ENCODE measurements at places on chromosomes 1 and 21. TPM values are rescaled to one million over a fixed set of nuclear protein-coding genes. Genes with fewer than 3 reads are reported as not detected.

Gene OR2T34
- total RNA-seq = not detected

Gene FLG2
- total RNA-seq = not detected

Gene UBE2U
- total RNA-seq = not detected

Gene ARL8A
- 95.1 TPM for total RNA-seq

Gene CELA2A
- total RNA-seq = not detected

Gene CACNA1E
- not detected for total RNA-seq

Gene TRIM45
- total RNA-seq = 6.0 TPM

Gene STYXL2
- 10.5 TPM for total RNA-seq

Gene CFHR3
- total RNA-seq = not detected

Gene TNNI3K
- total RNA-seq = not detected

Gene KLF17
- 0.18 TPM for total RNA-seq

Gene SPRR2B
- not detected for total RNA-seq

Gene ATP1A4
- total RNA-seq = not detected

DNA sequence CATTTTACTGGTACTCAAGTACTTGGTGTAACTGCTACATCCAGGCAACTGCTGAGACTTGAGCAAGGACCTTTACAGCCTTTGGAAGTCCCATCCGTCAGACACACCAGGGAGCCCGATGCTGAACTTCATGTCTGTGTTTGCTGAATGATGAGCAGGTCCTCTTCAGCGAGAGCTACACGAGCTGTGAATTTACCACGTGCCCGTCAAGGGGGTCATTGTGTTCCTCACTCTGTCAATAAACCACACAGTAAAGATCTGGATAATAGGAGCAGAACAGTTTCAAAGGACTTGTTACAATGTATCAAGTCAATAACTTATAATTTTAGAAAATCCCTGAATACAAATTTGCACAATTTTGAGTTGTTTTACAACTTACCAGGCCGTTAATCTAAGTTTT lies 427.2 kb downstream of the KIF26B start:
- DNase-seq = no peak

GRCh38 chr1:37606481-37607263 lies 10.9 kb upstream of the GNL2 start:
- DNase-seq = no peak

GRCh38 chr1:185467122-185467521 lies 150.1 kb upstream of the IVNS1ABP start:
- DNase-seq = no peak

DNA sequence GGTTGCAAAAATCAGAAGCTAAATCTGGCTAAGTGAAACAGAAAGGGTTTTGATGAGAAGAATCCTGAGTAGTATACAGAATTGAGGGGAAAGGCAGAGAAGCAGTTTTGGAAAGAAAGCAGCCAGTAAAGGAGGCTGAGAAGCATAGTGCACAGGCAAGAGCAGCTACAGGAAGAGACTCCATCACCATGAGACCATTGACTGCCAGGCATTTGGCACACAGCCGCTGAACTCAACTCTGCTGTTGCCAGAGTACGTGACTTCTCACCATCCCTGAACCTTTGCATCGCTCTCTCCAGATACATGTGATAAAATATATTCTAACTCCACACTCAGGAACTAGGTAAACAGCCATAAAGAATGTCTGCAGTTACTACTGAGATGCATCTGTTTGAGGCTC lies 128.3 kb upstream of the C1orf21 start:
- DNase-seq = no peak

DNA sequence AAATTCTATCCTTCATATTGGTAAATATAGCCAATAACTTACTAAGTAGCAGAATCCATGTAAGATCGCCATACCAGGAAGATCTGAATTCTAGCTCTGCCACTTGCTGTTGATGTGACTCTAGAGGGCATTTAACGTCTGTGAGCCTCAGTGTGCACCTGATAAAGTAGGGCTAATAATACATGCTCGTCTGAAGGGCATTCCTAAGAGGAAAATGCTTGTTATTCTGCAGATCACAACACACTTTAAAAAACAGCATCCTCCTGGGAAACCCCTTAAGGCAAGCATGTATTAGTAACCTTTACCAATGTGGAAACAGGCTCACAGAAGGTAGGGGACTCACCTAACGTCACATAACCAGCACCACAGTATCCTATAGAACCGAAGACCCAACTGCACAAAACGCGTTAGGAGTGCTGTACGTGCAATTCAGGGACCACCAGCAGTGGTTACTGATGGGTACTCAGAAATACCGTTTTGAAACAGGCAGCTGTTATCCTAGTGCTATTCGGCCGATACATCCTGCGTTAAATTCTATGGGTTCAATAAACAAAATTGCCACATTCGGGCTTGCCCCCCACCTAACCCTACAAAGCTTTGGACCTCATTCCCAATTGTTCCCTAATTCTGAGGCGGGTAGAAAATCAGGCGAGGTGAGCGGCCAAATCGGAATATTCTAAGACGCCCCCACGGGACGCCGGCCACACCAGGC lies 758 bp downstream of the DEPDC1 start:
- DNase-seq = no peak

DNA sequence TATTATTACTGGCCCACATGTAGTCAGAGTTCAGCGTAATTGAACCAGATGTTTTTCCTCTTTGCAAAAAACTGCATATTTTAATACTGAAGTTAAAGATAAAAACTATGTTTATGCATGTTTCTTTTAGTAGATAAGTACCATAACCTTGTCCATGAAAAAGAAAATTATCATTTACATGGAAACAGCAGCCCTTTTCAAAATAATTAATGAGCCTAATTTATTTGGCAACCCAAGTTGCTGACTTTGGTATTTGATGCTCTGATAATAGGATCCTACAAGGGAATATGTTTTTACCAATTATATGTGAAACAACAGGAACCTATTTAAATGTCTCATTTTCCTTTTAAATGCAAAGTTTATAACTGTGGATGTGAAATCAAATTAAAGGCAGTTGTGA lies 281.3 kb upstream of the C1orf105 start:
- no peak for DNase-seq

GRCh38 chr1:221089273-221089672 lies 210.0 kb downstream of the HLX start:
- DNase-seq = no peak

- DNase-seq = no peak
Measured at GRCh38 chr1:197911857-197912696, 5.1 kb upstream of the LHX9 start.

GRCh38 chr1:154780541-154780940 lies 89.5 kb downstream of the KCNN3 start:
- no peak for DNase-seq

GRCh38 chr1:70667494-70668170 lies 256.6 kb downstream of the CTH start:
- DNase-seq = no peak

GRCh38 chr1:48472638-48473037 lies 634 bp upstream of the SPATA6 start:
- DNase-seq = no peak

- DNase-seq = no peak
Measured at GRCh38 chr1:175494011-175494554, 249.3 kb downstream of the TNR start.

- DNase-seq = no peak
Measured at GRCh38 chr1:214476229-214476985, 75.0 kb downstream of the PTPN14 start.

DNA sequence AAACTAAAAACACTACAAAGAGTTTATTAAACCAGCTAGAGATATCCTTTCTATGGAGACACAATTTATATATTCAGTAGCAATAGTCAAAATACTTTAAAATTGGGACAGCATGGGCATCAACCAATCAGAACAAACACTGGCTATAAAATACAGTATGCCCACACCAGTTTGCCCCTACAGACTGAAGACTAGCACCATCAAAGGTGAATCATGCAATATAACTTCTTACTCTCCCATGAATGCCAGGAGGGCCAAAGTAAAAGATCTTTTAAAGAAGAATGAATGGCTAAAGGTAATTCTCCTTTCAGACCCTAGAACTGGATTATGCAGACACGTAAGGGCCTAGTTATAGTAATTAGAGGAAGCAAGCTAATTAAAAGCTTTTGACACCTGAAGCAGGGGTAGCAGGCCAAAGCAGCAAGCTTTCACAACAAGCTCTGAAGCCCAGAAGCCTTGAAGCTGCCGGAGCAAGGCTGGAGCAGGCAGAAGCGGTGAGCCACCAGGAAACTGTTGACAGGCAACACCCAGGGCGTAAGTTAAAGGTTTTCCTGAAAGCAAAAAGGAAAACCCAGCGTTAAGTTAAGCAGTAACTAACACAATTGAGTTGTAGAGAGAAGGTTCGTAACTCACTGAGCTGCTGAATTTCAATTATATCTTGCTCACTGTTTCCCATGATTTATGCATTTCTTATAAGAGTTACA lies 99.3 kb downstream of the CDC42BPA start:
- no peak for DNase-seq

DNA sequence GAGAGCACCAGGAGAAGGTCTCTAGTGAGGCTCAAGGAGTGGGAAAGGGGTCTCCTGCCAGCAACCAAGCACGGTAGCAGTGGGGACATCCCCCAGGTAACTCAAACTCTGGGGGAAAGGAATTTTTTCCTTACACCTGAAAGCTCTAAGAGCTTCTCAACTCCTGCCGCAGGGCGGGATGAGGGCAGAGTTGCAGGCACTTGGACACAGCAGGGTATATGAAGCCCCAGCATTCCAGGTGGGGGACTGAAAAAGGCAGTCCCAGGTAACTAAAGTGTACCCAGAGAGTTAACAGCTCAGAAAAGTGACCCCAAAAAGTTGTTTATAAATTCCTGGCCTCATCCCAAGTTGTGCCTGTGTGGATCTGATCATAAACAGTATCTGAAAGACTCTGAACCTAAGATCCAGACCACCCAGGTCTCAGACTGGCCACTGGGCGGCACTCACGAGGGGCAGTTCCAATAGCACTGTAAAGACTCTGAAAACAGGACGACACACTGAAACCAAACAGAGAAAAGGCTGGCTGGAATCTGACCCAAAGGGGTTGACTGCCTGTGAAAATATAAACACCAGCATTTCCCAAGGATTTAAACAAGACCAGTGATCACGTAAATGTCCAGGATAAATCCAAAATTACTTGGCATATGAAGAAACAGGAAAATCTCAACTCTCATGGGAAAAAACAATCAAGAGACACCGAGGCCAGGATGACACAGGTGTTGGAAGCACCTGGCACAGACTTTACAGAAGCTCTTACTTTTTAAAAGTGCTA lies 47.5 kb downstream of the HSF2BP start:
- no peak for DNase-seq

DNA sequence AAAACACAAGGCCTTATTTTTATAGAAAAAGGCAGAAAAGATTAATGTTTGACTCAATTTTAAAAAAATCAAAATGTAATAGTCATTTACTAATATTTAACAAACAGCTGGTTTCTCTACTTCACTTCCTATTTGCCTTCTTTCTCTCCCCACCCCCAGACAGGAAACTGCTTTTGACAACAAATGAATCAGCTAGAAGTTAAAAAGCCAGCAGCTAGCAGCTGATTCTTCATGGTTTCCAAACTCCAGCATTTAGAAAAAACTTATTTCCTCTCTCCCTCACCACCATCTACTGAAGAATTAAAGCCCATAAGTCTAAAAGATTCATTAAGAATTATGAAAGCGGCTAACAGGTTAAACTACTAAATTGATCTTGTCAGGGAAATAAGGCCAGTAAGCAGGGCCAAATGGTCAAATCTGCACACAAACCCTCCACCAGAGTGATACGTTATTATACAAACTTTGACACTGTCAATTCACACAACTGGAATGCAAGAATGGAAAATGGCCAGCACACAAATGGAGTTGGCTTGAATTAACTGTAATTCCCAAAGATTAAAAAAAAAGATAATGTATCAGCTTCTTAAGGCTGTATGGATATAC lies 4.0 kb downstream of the WDR26 start:
- no peak for DNase-seq

DNA sequence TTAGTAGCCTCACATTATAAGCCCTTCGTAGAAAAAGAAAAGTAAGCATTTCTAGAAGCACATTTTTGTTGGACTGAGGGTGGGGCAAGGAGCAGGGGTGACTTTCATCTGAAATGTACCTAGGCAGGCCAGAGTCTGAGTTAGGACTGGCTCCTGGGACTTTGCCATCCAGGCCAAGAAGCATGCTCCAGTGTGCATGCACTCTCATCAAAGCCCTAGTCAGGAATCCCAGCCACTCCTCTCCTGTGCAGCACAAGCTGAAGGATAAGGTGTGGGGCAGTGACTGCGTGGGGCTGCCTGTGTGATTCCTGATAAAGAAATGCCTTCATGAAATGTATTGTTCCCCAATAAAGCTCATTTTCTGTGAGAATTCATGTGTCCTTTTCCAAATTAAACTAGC lies 88.2 kb downstream of the GFI1 start:
- no peak for DNase-seq

- DNase-seq = no peak
Measured at GRCh38 chr1:245062741-245063305, 92.0 kb upstream of the KIF26B start.

- no peak for DNase-seq
Measured at GRCh38 chr1:78843546-78843945, 163.0 kb downstream of the ADGRL4 start.

DNA sequence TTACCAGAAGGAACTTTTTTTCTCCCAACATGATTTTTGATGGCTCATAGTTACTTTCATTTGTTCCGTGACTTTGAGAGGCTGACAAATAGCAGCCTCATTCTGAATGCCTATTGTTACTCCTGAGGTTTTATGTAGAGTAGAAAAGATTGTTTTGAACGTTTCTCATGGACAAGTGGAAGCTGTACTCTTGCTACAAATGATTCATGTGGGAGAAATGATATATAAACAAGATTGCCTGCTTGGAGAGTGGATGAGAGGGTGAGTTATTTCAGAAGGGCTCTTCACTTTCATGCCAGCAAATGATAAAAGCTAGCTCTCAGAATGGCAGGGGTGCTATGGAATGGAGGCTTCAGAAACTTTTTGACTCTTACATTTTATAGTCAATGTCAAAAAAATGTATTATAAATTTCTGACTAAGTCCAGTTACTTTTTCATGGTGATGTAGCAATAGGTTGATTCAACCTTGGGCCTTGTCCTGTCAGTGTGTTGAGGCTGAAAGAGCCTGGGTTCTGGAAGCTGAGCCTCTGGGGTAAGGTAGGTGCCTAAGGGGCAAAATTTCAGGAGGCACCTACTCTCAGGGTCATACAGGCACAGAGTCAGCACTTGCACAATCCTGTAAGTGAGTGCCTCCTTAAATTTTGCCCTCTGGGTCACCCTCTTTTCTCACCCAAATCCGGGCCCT lies 19.4 kb downstream of the JUN start:
- DNase-seq = no peak

DNA sequence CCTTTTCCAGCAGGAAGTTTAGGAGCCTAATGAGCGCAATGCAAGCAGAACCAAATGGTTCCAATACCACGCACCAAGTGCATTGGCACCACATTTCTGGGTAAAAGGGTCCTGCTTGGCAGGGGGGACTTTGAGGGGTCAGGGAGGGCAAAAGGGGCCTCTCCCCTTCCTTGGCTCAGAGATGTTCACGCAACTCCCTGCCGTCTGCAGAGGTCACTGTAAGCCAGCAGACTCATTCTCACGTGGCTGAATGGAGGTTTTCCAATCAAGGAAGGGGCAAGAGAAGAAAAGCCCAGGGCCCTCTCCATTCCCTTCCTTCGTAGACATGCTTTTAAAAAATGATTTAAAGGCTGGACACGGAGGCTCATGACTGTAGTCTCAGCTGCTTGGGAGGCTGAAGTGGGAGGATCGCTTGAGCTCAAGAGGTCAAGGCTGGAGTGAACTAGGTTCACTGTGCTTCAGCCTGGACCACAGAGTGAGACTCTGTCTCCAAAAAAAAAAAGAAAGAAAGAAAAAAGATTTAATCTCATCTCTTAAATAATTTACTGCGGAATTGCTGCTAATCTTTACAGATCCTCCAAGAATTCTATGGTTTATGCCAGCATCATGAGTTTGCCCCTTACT lies 80.3 kb downstream of the RUNX3 start:
- no peak for DNase-seq

GRCh38 chr1:61081144-61081685 lies 1.1 kb upstream of the NFIA start:
- DNase-seq = no peak

Measured in chondrocyte (in vitro differentiated cells).